ENCODE measurements at places on chromosomes 11 and 22.

GRCh38 chr11:93986716-93987115 lies 34.4 kb upstream of the HEPHL1 start:
- peak; percentile 78 for DNase-seq

GRCh38 chr11:111694851-111695250 lies 71.3 kb downstream of the PPP2R1B start:
- DNase-seq: no peak

DNA sequence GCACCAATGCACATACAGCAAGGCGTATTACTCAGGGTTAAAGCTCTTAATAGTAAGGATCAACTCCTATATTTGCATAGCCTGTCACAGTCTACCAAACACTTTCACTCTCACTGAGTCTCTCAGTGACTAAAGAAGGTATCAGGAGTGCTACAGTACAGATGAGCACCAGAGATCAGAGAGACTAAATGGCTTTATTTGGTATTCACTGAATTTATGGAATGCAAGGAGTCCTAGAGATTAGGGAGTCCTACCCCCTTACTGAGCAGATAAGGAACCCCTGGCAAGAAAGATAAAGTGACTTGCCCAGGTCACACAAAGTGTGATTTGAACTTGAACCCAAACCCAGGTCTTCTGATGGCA lies 396.4 kb upstream of the CCDC90B start:
- DNase-seq: no peak

DNA sequence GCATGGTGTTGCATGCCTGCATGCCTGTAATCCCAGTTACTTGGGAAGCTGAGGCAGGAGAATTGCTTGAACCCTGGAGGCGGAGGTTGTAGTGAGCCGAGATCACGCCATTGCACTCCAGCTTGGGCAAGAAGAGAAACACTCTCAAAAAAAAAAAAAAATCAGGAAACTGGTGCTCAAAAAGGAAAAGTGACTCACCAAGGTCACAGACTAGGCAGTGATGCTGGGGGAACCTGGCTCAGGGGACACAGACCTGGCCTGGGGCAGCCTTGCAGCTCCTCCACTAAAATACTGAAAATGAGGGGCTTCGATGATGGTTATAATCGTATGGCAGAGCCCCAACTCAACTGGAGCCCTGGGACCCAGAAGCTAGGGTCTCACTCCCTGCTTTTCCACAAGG lies 8.1 kb upstream of the SLC35E4 start:
- DNase-seq: no peak

- DNase-seq: no peak
These were observed 6.0 kb upstream of the SCGB2A2 start for GRCh38 chr11:62264004-62264403.

GRCh38 chr11:134039726-134040385 lies 29.0 kb upstream of the JAM3 start:
- no peak for DNase-seq

DNA sequence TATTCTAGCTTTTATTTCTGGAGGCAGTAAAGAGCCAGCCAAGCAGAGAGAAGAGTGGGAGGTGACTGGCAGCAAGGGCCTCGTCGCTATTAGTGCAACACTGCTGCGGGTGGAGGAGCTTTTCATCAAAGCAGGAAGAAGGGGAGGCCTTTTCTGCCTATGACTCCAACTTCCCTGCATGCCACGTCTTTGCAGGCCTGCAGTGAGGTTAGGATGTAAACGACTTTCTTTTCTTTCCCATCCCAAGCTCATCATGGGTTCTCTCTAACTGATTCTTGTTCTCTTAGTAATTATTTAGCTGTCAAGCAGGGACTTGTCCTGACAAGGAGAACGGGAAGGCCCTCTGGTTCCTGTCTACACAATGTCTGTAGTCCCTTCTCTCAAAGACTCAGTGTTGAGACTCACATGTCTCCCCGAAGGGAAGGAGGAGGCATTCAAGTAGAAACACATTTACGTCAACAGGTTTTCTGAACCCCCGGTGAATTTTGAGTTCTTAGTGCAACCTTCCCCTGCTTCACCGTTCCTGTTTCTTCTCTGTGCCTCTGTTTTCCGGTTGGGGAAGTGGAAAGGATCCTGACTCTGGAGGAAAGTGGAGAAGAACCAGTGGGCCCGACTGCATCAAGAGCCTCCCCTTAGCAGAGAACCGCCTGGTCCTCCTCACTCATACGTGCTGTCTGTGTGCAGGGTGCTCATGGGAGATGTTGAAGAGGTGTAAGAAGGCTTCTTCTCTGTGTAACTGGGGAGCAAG lies 56.9 kb downstream of the PACS1 start:
- DNase-seq: no peak

All from NCI-H345 (cell line).